Stimulated activated CD8-positive, alpha-beta memory T cell treated with anti-CD3 and anti-CD28 coated beads, Interleukin-15, amount 100 ng/mL, for 24 hours (primary cell): ENCODE measurements at places on chromosomes 4 and X.

GRCh38 chr4:74933562-74934015 lies 673 bp downstream of the PARM1 start:
- DNase-seq: no peak

DNA sequence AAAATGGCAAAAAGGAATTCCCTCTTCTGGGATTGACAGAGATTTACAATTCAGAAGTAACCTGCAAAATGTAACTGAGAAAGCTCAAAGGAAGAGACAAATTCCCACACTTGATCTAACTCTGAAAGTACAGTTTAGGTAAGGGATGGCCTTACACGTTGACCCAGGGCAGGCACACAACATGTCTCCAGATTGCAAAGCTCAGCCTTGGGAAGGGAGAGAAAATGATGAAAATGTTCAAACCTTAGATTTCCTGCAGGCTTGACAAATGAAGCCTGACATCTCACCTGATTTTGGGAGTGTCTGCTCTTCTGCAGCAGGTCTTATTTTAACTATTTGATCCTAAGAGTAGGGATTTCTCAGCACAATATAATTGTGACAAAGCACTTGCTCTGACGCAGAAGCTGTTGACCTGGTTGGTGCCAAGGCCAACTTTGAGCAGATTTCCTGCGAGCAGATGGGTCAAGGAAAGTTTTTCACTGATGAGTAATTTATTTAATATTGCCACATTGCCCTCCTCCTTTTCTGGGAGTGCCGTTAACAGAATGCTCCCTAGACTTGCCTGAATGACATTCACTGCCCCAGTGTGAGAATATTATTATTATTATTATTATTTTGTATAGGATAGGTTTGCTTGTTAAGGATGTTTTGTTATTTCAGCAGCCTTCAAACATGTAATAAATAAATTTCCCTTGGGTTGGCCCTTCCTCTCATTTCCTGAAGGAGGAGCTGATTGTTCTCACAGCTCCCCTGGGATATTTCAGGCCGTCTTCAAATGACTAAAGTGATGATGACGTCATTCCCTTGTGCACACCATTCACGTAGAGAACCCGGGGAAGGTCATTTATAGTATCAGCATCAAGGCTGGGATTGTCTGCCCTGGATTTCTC lies 157.1 kb downstream of the VEGFC start:
- no peak for DNase-seq

DNA sequence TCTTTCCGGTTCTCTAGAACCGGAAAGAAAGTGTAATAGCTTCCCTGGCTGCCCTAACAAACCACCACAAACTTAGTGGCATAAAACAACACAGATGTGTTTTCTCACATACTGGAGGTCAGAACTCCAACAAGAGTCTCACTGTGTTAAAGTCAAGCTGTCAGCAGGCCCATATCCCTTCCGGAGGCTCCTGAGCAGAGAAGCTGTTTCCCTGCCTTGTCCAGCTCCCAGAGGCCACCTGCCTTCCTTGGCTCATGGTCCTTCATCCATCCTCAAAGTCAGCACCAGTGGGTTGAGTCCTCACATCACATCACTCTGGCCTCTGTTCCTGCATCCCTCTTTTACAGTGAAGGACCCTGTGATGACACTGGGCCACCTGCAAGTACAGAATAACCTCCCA lies 49.8 kb upstream of the HMX1 start:
- DNase-seq: no peak

- DNase-seq: no peak
Measured at GRCh38 chr4:165684177-165684805, 188.7 kb upstream of the TLL1 start.

GRCh38 chr4:6999172-7000086 lies 43.7 kb upstream of the TADA2B start:
- no peak for DNase-seq

DNA sequence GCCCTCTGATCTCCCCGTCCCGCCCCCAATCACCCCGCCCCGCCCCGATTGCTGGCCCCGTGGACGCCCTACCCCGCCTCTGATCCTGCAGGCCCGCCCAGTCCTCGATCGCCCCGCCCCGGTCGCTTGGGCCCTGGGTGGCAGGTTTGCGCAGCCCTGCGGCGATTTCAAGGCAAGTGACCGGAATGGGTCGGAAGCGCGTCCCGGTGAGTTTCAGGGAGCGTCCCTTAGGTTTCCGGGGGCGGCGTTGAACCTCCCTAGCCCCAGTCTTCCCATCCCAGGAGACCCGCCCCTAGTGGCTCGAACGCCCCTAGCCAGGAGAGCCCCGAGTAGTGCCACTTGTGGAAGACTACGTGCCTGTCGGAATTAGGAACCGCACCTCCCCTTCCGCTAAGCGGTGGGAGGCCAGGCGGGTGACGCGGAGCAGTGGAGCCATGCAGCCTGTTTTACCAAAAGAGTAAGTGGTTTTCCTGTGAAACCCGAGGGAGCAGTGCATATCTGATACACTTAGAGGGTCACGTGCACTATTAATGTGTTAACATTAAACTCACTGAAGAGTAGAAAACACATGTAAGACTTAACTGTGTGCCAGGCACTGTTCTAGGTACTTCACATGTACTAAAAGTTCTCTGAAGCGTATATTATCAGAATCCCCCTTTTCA lies 354 bp upstream of the TEC start:
- peak; percentile 70 for DNase-seq

DNA sequence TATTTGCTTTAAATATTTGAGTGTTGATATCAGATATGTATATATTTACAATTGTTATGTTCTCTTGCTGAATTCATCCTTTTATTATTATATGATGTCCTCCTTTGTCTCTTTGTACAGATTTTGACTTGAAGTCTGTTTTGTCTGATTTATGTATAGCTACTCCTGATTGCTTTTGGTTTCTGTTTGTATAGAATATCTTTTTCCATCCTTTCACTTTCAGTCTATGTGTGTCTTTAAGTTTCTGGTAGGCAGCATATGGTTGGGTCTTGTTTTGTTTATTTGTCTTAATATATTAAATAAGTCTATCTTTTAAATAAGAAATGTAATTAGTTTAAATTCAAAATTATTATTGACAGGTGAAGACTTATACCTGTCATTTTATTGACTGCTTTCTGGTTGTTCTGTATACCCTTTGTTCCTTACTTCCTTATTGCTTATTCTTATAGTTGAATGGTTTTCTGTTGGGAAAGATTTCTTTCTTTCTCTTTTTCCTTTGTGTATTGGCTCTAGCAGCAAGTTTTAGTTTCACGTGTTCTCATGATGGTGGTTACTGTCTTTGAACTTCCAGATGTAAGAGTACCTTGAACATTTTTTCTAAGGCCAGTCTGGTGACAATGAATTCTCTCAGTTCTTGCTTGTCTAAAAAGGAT lies 31.1 kb downstream of the RAB28 start:
- DNase-seq: no peak

- no peak for DNase-seq
Measured at GRCh38 chrX:15033917-15034316, 160.7 kb downstream of the MOSPD2 start.

GRCh38 chr4:85798012-85798770 lies 323.2 kb downstream of the ARHGAP24 start:
- no peak for DNase-seq
